ENCODE measurements at places on chromosomes 5 and 9. TPM values are rescaled to one million over a fixed set of nuclear protein-coding genes. Genes with fewer than 3 reads are reported as not detected.

ADAMTS6 gene
- 3.8 TPM for total RNA-seq

ENC1 gene
- 3.8 TPM for total RNA-seq

SLC1A3 gene
- total RNA-seq = 45.6 TPM

DCTN3 gene
- total RNA-seq = 67.1 TPM

FOXD4L4 gene
- total RNA-seq = 0.38 TPM

FAM81B gene
- total RNA-seq = not detected

AQP3 gene
- total RNA-seq = 2,712 TPM

FGFR4 gene
- total RNA-seq = 1.8 TPM

GARIN3 gene
- total RNA-seq = not detected

UGT3A1 gene
- total RNA-seq = not detected

GKAP1 gene
- total RNA-seq = 2.1 TPM

IL13 gene
- total RNA-seq = not detected

SOX30 gene
- total RNA-seq = not detected

CSF2 gene
- total RNA-seq = not detected

LHX3 gene
- not detected for total RNA-seq

JADE2 gene
- 12.1 TPM for total RNA-seq

FOXD4L5 gene
- 0.30 TPM for total RNA-seq

BASP1 gene
- 11.3 TPM for total RNA-seq

GRXCR2 gene
- total RNA-seq = not detected

GHR gene
- 2.2 TPM for total RNA-seq

PCDHGA3 gene
- 0.45 TPM for total RNA-seq

LECT2 gene
- total RNA-seq = not detected

LYRM7 gene
- total RNA-seq = 4.1 TPM

RAD17 gene
- 11.3 TPM for total RNA-seq

SLCO6A1 gene
- total RNA-seq = not detected

NTNG2 gene
- 0.35 TPM for total RNA-seq

DNAJA1 gene
- total RNA-seq = 55.1 TPM

FAM153A gene
- not detected for total RNA-seq

ADGRD2 gene
- total RNA-seq = 0.35 TPM

Measured in esophagus squamous epithelium (tissue), 5 donors.